ENCODE measurements at places on chromosomes 12 and 14. TPM values are rescaled to one million over a fixed set of nuclear protein-coding genes. Genes with fewer than 3 reads are reported as not detected.

GRCh38 chr12:58455136-58455535 lies 465.2 kb downstream of the LRIG3 start:
- peak; percentile 72 for DNase-seq

OR6C76 gene
- polyA plus RNA-seq = not detected

NEMP1 gene
- 17.6 TPM for polyA plus RNA-seq

- DNase-seq = no peak
Measured at GRCh38 chr12:10567813-10568212, 45.6 kb downstream of the MAGOHB start.

EP400 gene
- 3.4 TPM for polyA plus RNA-seq

DNA sequence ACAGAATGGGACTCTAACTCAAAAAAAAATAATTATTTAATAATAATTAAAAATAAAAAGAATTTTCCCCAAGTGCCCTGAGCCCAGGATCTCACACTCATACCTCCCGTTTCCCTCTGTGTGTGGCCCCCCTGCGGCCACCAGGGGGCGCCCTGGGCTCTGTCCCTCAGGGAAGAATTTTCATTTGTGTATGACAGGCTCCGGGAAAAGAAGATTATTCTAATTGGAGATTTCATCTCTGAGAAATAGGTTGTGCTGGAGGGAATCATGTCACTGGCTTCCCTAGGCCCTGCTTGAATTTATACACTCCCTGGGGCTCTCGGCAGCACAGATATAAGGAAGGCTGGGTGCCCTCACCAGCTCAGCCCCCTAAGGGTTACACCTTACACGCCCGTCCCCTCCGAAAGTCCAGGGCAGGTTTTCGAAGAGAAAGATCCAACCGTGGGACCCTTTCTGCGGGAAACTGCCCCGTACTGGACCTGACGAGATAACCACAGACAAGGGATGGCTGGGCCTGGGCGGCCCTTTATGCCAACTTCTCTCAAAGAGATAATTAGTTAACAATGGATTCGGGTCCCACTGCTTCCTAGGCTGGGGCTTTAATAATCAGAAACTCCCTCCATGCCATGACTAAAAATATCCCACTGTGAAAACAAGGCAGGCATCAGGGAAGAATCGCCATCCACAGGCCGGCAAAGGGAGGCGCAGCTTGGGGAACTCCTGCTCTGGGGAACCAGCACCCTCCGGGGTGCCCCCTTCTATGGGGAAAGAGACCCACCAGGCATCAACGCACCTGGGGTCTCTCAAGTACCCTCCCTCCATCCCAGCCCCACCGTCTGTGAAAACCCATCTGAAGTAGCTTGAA lies 80.7 kb downstream of the KDM2B start:
- DNase-seq = peak; percentile 67

DNA sequence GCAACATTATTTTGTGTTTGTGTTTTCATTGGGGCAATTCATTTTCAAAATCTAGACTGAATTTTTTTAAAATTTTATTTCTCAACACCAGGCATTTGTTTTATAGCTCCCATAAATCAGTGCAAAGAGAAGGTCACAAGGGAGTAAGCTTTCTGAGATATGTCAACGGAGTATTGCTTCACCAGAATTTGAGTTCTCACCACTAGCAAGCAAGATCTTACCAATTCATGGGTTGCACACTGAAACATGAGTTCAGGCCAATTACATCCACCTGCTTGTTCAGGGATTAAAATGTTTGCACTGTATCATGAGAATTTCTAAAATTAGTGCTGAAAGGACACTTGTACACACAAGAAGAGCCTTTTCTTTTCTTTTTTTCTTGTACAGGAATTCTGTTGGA lies 121.9 kb downstream of the CAND1 start:
- no peak for DNase-seq

- DNase-seq = no peak
Measured at GRCh38 chr12:55067701-55068100, 47.9 kb downstream of the NEUROD4 start.

All from fibroblast of lung (primary cell).